ENCODE measurements at places on chromosomes 11 and 22.

- no peak for DNase-seq
These were observed 10.9 kb upstream of the ADSL start for GRCh38 chr22:40335358-40335757.

DNA sequence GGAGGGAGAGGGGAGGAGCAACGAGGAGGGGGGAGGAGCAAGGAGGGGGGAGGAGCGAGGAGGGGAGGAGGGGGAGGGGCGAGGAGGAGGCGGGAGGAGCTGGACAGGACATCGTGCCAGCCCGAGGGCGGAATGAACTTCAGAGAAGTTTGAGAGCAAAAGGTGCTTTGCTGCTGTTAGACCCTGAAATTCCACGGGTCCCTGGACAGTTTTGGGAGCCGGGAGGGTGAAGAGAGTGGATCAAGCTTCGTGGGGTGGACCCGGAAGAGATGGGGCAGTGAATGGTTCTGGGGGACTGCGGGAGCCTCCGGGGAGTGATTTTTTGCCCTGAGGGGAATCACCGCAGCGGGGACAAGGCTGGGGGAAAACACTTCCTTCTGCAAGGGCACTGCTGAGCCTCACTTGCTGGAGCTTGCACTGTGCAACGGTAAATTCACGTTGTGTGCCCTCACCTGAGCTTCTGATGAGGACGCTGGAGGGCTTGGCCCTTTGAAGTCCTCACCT is 10.7 kb upstream of the NLRP6 start:
- peak; percentile 36 for DNase-seq

DNA sequence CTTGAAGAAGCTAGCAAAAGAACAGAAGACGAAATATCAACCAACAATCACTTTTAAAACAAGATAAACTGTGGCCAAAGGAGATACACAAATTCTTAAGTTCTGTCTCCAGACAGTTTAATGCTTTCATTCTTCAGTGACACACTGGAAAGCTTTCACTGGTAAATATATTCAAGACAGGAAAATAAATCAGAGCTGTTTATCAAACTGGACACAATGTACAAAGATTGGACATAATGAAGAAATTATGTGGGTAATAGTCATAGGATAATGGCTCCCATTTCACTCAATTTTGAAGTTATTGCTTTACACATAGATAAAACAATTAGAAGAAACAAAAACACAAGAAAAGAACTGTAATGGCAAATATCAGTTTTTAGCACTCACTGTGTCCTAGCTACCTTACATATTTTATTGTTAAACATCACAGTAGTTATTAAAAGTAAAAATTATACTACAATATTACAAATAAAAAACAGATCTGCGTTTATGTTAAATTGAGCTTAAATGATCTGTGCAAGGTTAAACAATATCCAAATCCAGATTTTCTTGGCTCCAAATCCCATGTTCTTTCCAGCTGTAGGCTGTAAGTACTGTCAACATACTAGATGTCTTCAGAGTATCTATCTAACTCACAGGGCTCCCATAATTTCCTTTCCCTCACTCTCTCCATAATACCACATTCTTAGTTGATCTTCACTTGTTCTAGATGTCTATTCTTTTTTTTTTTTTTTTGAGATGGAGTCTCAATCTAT is 38.6 kb upstream of the NOX4 start:
- no peak for DNase-seq

DNA sequence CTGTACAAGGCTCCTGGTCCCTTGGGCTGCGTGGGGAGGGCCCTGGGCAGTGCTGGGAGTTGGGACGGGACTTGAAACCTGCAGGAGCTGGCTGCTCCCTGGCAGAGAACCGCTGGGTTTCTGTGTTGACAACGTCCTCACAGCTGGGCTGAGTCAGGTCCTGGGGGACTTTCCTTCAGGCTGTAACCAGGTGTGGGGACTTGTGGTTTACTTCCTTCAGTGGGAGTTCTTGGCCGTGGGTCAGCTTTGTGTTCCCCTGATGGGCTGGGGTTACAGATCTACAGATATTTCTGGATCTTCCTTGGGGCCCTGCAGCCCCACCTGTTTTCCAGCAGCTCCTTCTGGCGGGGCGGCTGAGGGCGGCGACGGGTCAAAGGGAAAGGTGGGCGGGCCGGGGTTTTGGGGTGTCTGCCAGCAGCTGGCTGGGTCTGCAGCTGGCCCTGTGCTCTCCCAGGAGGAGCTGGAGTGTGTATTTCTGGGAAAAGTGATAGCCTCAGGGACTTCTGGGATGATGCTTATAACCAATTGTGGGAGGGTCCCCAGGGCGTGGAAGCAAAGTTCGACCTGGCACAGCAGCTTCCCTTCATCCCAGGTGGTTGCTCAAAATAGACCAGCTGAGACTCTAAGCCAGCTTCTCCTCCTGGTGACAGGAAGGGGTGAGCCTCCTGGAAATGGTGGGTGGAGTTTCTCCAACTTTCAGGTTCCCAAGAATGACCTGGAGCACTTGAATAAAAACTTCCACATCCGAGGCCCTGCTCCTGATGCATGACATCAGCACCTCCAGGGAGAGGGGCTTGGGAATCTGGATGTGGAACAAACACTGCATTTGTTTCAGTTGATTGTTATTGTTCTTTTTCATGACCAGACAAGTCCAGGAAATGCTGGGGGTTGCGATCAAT is 19.1 kb downstream of the ST14 start:
- no peak for DNase-seq

GRCh38 chr11:69144316-69145049 is 11.3 kb upstream of the SMIM38 start:
- DNase-seq = no peak

DNA sequence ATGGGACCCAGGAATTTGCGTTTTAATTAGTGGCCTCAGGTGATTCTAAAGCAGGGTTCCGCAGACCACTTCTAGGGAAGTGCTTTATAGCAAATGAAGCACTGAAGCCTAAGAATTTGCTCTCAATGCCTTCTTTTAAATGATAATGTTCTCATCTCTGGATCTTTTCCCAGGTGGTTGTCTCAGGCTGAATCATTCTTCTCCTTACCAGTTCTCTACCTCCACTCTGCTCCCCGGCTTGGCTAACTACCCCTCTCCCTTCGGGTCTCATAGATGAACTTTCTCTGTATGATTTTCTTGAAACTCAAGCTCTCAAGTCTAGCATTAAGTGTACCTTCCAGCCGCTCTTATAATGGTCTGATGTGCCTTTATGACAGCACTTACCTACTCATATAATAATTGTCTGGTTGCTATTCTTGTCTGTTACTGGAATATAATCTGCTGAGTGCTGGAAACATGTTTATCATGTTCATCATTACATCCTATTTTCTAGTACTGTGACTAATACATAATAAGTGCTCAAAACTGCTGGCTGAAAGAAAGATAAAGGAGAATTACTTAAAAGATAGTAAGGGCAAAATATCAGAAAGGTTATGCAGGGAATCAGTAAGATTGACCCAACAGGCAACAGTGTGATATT is 195.9 kb upstream of the SESN3 start:
- no peak for DNase-seq

GRCh38 chr11:7579361-7579791 is 65.6 kb downstream of the PPFIBP2 start:
- no peak for DNase-seq

DNA sequence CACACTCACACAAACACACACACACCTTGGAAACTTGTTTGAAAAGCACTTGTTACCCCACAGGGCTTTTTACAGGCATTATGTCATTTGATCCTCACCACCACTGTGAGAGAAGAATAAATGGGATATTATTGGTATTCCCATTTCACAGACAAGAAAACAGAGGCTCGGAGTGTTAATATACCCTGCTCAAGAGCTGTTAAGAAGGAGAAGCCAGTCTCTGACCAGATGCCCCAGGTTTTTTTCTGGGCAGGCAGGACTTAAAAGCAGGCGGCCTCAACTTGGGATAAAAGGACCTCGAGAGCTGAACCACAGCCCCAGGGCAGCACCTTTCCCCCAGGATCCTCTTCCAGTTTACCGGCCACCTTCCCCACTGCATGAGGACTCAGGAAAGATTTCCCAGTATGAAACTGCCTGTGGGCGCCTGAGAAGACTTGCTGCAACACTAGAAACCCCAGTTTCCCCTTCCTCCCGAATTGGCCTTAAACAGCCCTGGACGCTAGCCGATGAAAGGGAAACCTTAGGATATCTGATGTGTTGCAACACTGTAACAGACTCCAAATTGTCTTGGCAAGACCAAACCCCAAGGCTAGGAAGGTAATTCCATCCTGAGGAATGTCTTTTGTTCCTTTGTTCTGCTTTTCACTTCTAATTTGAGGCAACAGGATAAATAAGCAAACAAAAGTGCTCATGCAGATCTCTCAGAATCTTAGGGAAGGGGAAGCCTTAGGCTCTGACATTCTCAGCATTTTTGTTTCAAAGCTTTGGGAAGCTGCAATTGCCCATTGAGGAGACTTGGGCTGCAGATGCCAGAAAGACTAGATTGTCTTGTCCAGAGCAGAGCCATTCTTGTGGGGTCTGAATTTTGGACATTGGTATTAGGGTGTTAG is 173.5 kb downstream of the TRIM29 start:
- no peak for DNase-seq

GRCh38 chr11:2325123-2325522 is 23.3 kb downstream of the TSPAN32 start:
- DNase-seq = no peak

GRCh38 chr11:117423046-117423575 is 95.5 kb downstream of the CEP164 start:
- no peak for DNase-seq

DNA sequence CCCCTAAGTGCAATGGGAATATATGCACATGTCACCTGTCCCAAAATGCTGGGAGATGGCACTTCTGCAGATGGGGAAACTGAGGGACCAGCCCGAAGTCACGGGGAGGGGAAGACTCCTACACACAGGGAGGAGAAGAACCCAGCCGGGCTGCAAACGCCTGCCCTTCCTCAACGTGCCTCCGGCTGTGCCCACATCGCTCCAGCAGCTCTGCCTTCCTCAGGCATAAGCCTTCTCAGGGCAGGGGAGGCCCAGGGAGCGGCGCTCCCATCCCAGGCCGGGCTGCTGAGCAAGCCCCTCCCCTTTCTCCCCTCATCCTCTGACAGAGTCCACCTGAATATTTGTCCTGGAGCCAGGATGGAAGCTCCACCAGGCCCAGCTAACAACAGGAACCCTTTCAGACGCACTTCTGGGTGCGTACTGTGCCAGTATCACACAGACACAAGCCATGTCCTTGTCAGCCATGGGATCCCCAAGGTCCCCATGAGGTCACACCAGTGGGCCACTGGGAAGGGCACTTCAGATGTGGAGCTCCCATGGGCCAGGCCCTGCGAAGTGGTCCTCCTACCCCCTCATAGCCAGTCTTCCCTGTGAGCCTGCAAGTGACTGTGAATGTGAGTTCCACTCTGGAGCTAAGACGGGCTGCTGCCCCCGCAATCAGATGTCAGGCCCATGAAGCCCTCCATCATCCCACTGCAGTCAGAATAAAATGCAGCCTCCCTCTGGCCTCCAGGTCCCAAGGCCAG is 2.5 kb upstream of the CD81 start:
- no peak for DNase-seq

GRCh38 chr11:128908391-128909246 is 17.5 kb downstream of the KCNJ5 start:
- no peak for DNase-seq

DNA sequence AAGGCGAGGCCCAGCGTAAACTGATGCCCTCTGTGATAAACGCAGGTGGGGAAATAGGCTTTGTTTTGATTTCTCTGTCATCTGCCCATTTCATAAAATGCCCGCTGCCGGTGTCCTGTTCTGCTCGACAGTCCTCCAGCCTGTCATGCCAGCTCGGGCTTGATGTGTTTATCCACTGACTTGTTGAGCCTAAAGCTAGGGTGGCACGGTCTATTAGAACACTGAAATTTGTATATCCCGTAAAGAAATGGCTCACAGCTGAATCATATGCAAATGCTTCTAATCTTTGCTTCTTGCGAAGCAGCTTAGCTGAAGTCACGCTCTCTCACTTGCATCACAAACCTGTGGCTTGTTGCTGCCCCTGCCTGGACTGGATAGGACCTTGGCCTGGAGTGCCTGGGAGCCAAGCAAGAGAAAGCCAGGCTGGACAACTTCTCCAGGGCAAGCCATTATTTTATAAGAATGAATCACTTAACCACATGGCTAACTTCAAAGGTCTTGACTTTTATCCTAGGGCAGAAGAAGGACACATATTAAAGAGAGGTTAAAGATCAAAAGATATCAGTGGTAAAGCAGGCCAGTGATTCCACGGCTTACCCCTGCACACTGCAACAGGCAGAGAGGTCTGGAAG is 33.1 kb downstream of the EHF start:
- DNase-seq = no peak
